ENCODE measurements at places on chromosomes 16 and 17.

GRCh38 chr17:75684924-75685323 is 17.8 kb downstream of the SAP30BP start:
- no peak for DNase-seq

- no peak for DNase-seq
Measured at GRCh38 chr16:20875355-20875650, 24.9 kb downstream of the DCUN1D3 start.

GRCh38 chr16:31874366-31875111 is 932 bp downstream of the ZNF267 start:
- DNase-seq = peak; percentile 27

GRCh38 chr17:5110816-5111215 is 862 bp downstream of the ZNF232 start:
- DNase-seq = no peak

- no peak for DNase-seq
Measured at GRCh38 chr16:11901091-11901490, 14.7 kb downstream of the GSPT1 start.

DNA sequence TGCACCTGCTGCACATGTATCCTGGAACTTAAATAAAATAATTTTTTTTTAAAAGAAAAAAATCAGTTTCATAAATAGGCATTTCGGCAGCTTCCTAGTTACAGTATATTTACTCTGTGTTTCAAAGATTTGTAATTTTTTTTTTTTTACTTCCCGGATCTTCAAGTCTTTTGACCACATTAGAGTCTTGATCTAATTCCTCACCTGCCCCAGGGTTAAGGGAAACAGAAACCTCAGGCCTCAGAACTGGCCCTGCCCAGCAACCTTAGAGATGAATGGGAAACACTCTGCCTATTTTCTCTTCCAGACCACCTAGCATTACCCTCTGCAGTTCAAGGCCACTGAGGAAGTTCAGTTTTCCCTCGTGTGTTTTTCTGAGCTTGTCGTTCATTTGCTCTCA is 304.0 kb downstream of the MAF start:
- DNase-seq = peak; percentile 13

DNA sequence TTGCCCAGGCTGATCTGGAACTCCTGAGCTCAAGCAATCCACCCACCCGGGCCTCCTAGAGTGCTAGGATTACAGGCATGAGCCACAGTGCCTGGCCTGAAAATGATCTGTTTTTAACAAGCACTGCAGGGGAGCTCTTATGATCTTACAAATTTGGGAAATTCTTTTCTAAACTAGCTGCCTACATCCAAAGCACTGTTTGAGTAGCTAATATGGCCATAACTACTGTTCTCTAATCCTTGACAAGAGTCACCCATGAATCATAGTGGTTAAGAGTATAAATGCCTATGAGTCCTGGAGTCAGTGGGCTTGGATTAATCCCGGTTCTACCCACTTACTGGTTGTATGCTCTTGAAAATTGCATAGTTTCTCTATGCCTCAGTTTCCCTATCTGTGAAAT is 1.4 kb upstream of the CPPED1 start:
- no peak for DNase-seq

DNA sequence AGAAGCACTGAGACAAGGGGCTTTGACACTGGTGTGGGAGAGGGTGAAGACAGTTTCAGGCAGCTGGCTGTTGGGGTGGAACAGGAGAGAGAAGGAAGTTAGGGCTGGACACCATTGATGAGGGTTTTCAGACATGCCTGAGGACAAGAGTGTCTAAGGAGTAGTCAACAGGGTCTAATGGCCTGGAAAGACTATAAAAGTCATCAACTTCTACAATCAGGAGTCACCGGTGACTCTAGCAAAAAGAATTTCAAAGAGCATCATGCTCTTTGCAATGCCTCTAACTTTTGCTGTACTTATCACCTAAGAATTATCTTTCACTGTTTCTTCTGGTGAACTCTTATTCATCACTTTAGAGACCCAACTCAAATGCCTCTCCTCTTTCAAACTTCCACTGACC is 213.9 kb downstream of the C16orf78 start:
- DNase-seq = no peak

GRCh38 chr17:17613708-17614114 is 22.2 kb upstream of the PEMT start:
- peak; percentile 76 for DNase-seq

GRCh38 chr16:75238132-75238852 is 13.1 kb downstream of the BCAR1 start:
- DNase-seq = no peak

- no peak for DNase-seq
Measured at GRCh38 chr16:51312363-51313150, 161.5 kb upstream of the SALL1 start.

- no peak for DNase-seq
Measured at GRCh38 chr17:61482467-61482866, 30.2 kb downstream of the TBX4 start.

GRCh38 chr16:73337373-73338296 is 289.7 kb upstream of the ZFHX3 start:
- DNase-seq = no peak

DNA sequence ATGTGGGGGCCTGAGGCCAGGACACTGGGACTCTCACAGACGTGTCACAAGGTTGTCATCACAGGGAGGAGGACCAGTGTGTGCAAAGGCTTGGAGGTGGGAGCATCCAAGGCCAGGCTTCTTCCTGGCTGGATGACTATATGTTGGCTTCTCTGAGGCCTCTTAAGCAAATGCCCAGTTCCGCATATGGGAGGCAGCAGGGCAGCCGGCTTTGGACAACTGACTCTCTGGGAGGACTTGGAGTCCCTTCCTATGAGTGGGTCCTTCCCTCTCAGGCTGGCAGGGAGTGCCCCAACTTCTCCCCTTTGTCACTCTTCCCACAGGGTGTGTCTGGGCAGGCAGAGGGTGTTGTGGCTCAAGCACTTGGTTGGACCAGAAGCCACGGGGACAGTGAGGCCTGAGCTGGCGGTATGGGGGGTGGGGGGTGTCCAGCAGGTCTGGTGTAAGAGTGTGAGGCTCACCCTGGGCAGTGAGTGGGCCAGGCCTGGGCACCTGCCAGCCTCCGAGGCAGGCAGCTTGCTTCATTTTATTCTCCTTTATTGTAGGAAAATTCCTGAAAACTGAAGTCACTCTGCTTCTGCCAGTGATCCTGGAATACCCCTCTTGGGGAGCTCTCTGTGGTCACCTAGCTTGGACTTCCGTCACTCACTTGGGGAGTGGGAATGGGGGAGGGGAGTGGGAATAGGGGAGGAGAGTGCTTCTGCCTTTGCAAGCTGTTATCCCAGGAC is 14.9 kb downstream of the ADGRG1 start:
- DNase-seq = no peak

GRCh38 chr17:65283704-65284103 is 146.5 kb downstream of the RGS9 start:
- no peak for DNase-seq

GRCh38 chr17:42697108-42697811 is 14.9 kb downstream of the CNTNAP1 start:
- no peak for DNase-seq

DNA sequence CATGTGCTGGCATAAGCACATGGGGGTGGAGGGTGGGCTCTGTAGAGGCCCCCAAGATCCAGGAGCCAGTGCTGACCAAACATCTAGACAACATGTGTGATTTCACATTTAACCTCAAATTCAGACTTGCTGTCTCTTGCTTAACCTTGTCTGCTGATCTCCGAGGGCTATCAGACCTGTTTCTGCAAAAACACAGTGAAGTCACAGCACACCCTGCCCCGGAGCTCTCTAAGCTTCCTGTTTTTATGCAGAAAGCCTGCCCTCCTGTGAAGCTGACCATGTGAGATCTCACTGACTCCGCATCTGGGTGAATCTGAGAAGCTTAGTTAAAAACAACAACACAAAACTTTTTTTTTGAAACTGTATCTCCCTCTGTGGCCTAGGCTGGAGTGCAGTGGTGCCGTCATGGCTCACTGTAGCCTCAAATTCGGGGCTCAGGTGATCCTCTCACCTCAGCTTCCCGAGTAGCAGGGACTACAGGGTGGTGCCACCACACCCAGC is 6.6 kb upstream of the DPEP2 start:
- no peak for DNase-seq

GRCh38 chr17:7237761-7238419 is 1.4 kb downstream of the PHF23 start:
- peak; percentile 70 for DNase-seq

- no peak for DNase-seq
Measured at GRCh38 chr16:23945243-23945642, 109.5 kb downstream of the PRKCB start.

DNA sequence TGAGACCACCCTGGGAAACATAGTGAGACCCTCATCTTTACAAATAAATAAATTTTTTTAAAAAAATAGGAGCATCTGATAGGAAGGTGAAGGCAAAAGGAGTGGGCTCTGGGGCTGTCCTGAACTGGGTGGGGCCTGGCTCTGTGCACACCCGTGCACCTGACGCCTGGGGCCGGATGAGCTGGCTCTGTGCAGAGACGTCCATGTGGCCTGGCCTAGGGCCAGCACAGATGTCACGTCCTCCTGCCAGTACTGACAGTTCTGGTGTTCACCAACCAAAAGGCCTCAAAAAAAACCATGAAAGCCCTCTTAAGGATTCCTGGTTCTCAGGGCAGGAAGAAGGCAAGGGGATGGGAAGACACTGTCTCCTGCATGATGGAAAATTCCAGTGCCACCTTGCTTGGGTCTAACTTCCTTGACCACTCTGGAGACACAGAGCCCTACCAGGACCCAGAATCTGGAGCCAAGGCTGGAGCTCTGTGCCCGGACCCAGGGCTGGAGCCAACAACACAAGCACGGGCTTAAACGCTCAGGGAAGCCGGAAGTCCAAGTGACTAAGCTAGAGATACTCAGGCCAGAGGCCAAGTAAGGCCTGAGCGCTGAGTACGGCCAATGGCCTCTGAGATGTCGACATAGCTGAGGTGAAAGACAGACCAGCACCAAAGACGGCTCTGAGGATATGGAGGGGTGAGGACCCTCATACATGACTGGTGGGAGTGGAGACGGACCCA is 32.9 kb downstream of the COPRS start:
- no peak for DNase-seq

- DNase-seq = no peak
Measured at GRCh38 chr16:86150641-86151238, 251.8 kb downstream of the IRF8 start.

DNA sequence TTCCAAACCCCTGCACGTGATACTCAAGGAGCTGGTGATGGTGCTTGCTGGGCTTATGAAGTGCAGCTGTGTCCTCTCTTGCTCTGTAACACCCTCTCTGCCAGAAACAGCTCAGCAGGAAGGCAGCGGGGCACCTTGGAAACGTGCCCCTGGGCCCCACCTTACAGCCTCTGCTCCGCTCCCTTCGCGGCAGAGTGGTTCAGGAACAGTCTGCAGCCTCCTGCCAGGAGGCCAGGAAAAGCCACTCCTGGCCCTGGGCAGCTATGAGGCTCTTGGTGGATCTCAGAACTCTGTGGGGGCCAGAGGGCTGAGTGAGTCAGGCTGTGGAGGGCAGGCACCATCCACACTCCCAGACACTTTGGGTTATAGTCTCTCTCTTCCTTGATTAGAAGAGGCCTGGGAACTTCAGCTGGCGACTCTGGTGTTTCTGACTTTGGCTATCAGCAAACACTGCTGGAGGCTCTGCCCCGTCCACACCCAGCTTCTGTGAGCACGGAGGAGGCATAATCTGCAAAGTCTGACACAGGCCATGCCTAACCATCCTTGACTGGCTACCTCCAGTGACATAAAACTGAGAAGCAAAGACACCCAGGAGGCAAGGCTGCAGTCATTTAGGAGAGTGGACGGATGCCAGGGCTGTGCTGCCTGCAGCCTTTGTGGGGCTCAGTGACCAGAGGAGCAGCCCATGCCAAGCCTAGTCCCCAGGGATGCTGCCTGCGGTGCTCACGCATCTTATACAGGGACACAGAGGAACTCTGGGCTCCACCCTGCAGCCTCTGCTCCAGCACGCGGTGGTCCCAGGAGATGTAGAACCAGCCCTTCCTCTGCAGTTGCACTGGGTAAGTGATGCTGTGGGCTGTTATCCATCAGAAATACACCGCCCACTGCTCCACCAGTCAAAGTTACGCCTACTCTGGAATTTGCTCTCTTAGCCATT is 65.3 kb downstream of the METRNL start:
- no peak for DNase-seq

DNA sequence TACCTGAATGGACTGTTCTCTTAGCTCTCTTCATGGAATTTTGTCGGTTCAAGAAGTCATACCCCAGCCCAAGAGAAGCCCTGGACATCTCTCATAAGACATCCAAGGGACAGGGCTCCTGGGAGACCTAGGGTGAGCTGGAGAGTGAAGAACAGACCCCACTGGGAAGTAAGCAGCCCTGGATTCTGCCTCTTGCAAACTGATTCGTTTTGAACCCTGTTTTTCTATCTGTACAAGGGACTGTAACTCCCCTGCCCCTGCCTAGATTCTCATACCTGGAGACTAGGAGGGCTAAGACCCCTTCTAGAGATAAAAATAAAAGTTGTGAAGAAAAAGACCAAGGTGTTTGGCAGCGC is 449 bp downstream of the CCL3L1 start:
- DNase-seq = no peak

GRCh38 chr17:42133461-42134041 is 10.9 kb downstream of the HSPB9 start:
- DNase-seq = peak; percentile 95

DNA sequence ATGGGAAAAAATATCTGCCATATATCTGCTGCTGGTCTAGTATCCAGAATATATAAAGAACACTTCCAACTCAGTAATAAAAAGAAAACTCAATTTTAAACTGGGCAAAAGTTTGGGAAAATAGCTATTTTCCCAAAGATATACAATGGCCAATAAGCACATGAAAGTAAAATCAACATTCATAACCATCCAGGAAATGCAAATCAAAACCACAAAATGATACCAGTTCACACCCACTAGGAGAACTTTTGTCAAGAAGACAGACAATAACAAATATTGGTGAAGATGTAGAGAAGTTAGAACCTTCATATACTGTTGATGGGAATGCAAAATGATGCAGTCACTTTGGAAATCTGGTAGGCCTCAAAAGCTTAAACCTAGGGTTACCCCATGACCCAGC is 33.4 kb upstream of the RPRML start:
- DNase-seq = no peak

- no peak for DNase-seq
Measured at GRCh38 chr16:53827741-53828140, 123.8 kb downstream of the FTO start.
